ENCODE measurements at places on chromosomes 7 and 10.

DNA sequence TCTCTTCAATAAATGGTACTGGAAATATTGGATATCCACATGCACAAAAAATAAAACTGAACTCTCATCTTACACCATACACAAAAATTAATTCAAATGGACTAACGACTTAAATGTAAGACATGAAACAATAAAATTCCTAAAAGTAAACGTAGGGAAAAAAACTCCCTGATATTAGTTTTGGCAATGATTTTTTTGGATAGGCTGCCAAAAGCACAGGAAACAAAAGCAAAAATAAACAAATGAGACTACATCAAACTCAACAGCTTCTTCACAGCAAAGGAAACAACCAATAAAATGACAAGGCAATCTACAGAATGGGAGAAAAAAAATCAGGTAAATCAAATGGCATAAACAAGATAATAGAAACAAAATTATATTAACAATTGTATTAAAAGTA lies 65.7 kb downstream of the ORC5 start:
- no peak for DNase-seq

- peak; percentile 90 for DNase-seq
Measured at GRCh38 chr7:105849122-105849855, 27.1 kb downstream of the ATXN7L1 start.

DNA sequence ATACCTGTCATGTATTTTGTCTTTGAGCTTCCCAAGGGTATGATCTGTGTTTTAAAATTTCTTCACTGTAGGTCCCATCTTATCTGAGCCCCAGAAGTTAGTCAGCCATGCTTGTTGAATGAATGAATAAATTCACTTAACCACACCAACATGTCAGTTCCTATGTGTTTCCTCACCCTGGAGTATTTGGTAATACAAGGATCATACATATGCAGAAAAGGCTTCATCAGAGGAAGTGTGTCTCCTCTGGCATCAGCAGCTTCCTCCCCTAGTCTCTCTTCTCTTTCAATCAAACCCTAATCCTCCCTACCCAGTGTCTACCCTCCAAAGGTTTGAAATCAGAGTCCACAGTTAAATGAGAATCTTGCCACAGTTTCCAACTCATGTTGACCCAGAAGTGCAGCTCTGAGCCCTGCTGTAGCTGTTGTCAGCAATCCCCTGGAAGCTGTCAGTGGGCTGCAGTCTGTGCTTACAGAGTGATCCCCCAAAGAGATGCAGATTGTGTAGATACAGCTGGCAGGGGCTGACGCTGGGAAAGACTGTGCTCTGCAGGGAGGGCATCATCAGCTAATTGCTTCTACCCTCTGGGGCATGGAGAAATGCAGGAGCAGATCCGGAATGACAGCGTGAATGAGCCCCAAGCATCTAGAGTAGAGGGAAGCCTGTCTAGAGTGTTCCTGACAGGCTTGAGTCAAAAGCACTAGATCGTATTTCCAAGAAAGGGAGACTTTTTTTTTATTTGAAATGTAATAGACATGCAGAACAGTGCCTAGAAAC lies 105.0 kb upstream of the WDR11 start:
- DNase-seq, result no peak

DNA sequence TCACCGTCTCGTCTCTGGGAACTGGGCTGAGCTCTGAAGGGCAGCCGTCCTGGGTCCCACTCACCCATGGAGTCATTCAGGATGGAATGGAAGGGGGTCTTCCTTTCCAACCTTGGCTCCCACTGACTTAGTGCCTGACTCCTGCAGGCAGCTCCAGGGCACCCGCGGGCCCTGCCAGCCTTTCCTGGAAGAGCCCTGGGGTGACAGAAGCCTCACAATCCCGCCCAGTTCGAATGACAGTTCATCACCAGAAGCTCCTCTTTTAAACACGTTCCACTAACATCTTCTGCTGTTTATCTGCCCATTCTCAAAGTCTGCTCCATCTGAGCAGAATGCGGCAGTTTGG lies 110.6 kb downstream of the TNS3 start:
- DNase-seq, result no peak
